ENCODE measurements at places on chromosomes 1 and 21.

DNA sequence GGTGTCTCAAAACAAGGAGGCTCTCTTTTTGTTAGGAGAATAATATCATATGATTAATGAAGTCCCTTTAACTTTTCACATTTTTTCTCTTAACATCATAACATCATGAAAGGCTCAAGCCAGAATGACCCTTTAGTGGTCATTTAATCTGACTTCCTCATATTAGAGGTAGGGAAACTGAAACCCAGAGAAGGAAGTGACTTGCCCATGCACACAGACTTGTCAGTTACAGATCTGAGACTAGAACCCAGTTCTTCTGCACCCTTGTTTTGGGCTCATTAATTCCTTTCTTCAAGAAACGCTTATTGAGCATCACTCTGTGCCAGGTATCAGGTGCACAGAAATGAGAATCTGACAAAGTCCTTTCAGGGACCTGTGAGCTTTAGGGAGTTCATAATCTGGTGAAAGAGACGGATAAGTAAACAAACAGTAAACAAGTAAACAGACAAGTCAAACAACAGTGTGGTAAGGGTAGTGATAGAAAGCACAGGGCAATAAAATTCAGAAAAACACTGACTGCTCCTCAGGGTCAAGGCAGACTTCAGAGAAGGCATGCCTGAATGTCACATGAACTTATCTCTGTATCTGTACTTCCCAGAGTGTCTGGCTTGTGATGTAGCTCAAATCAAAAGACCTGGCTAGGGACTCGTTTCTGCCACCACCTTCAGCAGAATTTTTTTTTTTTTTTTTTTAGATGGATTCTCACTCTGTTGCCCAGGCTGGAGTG, 38.3 kb upstream of the OSBPL9 start:
- DNase-seq, result no peak

- DNase-seq, result no peak
Measured at GRCh38 chr1:233031521-233031920, 81.1 kb downstream of the NTPCR start.

DNA sequence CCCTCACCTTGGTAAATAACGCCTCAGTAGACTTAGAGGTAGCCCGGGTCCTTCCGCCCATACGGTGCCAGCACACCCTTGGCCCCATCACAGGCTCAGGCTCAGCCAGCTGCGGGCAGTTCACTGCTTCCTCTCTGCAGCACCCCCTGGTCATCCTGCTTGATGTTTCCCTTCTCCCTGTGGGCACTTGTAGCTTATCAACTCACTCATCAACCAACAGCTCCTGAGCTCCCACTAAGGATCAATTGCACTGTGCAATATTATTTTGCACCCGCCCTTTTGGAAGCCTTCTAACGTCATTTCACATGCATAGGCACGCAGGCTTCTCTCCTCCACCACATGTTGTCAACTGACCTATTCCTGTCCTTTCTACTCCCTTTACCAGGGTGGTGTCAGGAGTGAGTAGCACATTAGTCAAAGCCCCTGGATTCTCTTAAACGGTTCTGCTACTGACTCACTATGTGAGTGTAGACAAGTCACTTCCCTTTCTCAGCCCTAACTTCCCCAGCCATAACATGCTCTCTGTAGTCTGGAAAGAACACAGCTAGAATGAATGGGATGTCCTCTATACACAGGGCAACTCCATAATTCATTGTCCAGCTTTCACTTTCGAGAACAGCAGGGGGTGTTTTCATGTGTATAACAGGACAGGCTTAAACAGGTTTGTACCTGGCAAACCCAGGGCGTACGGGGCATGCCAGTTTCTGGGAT, 47.1 kb upstream of the IRF2BP2 start:
- no peak for DNase-seq

- DNase-seq, result no peak
Measured at GRCh38 chr1:171792656-171793369, 11.4 kb downstream of the METTL13 start.

DNA sequence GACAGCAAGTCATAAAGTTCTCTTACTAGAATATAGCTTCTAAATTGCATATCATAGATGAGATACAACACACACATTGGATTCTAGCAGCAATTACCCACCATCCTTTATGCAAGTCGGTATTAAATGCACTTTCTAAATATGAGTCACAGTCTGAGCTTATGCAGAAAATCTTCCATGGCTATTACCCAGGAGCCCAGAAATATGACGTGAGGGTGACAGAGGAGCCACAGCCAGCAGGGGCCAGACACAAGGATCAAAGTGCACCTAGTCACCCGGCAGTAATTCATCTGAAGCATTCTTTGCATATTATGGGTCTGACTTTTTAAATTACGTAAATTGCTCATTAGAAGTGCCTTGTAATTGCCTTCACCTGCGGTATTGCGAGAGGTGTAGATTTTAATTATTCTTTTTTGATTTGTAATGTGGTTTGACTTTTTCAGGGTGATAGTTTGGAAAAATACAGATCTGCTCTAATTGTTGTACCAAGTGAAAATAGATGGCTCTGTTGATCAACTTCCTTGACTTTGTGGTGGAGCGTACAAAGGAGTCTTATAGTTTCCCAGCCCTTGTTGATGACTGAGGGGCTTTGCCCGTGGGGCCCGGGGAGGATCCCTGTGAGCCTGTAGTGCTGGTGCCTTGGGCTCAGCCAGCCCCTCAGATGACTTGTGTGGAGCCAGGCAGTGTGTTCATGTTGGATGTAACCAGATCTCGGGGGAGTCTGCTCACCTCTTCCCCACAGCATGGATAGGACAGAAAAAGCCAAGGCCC, 470.0 kb upstream of the VAMP3 start:
- no peak for DNase-seq

GRCh38 chr1:10890491-10891071, 94.1 kb upstream of the CASZ1 start:
- DNase-seq, result no peak

DNA sequence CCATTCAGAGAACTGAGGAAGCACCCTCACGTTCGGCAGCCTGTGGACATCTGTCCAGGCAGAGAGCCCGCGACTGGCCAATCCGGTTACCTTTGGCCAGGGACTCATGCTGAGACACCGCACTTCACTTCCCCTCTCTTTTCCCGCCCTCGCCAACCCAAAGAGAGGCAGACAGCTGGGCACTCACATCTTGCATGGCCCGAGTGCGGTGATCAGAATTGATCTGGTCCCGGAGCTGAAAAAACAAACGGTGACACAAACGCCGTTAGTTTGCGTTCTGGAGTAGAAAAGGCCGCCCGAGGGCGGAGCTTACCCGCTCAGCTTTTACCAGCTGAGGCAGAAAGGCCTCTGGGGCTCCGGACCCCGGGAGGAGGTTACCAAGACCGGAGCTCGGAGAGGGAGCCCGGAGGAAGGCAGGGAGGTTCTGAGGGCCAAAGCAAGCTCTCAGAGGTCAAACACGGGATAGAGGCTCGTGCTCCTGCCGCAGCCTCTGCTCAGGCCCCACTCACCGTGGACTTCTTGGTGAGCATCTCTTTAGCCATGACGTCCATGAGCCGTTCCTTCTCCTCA, 376 bp downstream of the SF3A3 start:
- DNase-seq, result no peak

DNA sequence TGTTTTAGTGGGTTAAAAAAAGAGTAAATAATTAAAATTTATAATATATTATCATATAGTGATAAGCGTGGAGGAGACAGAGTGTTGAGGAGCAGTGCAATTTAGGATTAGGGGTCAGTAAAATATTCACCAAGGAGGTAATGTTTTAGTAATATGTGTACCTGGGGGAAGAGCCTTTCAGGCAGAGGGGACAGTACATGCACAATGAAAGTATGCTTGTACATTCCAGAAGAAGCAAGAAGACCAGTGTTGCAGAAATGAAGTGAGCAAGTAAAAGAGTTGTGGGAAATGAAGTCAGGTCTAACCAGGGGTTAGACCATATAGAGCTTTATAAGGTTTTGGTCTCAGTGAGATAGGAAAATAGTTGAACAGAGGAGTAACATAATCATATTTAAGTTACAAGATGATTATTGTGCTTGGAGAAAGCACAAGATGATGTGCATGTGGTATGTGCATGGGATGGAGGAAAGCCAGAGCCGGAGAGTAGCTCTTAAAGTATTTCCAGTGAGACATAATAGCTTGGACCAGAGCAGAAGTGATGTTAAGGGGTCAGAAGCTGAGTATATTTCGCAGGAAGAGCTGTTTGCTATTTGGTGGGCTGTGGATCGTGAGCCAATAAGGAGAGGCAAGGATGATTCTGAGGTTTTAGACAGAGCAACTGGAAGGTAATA, 44.8 kb downstream of the SNX7 start:
- no peak for DNase-seq

DNA sequence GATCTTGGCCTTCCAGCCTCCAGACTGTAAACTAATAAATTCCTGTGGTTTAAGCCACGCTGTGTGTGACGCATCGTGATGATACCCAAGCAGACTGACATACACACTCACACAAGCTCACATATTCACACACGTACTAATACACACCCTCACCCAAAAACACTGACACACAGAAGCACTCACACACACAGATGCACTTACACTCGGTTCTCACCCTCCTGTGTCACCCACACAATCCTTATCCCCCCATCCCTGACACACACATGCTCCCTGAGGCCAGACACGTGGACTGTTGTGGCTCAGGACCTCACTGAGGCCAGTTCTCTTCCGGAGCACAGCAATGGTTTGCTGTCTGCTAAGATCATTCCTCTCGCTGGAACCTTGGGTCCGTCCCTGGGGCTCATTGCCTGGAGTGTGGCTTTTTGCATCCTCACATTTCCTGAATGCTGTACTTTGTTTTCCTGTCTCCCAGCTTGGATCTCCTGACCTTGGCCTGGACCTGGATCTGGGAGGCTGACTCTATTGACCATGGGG, 76.9 kb upstream of the LYST start:
- no peak for DNase-seq

Data from thoracic aorta (tissue), 2 donors.